ENCODE measurements at places on chromosomes 11 and 22.

DNA sequence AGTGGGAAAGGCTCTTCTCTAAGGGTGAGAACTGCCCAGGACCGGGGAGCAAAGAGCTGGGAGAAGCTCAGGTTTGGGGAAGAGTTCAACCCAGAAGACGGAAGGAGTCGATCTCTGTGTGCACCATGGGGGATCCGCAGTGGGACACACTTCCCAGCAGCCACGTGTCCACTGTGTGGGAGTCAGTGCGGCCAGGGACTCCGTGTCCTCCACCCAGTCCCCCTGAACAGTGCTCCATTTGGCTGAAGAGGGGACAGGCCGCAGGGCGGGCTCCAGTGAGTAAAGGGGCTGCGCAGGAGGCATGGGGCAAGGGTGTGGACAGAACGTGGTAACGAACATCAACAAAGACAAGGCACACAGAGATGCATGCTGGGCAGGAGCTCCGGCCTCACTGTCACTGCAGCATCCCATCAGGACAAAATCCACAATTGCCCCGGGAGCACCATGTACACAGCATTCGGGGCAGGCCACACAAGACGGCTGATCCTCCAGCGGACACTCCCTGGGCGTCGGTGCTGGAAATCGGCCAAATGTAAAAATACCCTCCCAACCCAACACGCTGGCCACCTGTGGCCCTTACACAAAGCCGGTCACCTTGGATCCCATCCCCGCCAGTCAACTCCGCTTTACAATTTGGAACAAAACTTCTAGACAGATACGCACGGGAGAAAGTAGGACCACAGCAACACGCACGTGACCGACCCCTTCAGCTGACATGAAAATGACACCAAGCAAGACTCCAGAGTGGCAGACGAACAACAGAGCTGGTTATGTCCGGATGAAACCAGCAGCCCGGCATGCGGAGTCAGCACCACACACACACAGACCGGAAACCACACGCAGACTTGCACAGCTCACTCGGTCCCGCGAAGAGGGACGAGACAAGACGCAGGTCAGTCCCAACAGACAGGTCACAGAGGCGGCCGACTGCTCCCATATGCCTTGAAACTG is 366.8 kb downstream of the SHANK2 start:
- no peak for DNase-seq

GRCh38 chr11:75341612-75342011 is 9.8 kb downstream of the ARRB1 start:
- DNase-seq: no peak

DNA sequence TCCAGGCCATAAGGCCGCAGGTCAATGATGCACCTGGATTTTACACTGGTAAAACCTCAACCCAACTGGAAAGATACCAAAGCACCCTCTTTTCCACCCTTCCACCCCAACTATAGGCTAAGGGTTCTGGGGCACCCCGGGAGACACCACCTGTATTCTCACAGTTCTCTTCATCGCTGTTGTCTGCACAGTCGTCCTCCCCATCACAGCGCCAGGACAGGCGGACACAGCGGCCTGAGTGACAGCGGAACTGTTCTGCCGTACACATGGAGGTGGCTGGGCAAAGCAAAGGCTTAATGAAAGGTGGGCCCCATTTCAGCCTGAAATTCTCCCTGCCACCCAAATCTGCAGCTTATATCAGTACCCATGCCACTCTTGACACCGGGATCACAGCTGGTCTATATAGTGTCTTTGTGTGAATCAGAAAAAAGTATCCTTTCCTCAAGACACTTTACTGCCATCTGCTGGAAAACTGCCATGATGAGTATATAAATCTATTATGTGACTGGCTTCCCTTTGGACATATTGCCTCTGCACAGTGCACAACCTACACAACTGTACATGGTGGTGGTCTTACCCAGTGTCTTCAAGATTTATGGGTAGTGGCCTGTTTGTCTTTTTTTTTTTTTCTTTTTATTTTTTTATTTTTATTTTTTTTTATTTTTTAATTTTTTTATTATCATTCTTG is 21.5 kb downstream of the LRP4 start:
- DNase-seq: peak; percentile 37

- DNase-seq: no peak
Observed at GRCh38 chr22:37267661-37268413, 14.5 kb upstream of the CYTH4 start.

DNA sequence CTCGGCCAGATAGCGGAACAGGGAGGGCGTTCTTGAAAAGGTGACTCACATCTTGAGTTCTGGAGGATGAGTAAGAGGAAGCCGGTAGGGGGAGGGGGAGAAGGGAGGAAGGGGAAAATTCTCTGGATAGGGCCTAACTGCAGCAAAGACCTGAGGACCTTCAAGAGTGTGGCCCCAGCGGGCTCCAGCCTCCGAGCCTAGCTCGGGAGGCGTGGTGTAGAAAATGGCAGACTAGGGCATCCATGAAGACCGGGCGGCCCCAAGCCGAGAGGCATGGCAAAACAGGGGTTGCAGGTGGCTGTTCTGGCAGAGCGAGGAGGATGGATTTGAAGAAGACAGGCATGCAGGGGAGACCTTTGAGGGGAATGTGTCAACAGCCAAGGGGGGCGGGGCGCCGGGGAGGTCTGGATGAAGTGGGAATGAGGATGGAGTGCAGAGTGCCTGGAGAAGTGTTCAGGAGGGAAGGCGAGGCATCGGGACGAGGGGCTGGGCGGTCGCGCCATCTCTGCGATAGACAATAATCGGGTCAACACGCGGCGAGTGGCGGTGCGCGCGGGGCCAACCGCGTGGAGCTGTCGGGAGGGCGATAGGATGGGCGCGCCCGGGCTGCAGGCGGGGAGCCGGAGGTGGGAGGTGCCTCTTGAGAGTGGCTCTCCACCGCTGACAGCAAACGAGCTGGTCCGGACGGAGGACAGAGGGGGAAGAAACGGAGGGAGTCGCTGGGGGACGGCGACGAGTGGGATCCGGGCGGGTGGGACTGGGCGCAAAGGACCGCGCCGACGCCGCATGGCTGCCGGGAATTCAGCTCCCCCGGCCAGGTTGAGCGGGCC is 40.0 kb upstream of the CREB3L1 start:
- DNase-seq: peak; percentile 83

DNA sequence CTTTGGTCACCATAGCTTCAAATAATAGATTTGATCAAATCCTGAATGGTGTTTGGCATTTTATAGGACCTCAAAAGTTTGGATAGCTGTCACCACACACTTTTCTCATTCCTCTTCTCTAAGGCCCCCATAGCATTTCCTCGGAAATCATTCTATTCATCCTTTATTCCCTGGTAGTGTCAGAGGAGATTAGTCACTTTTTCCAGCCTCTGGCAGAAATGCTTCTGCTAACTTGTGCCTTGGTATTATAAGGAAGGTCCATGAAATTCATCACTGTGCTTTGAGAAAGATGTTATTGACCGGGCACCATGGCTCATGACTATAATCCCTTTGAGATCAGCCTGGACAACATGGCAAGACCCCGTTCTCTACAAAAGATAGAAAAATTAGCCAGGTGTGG is 19.7 kb upstream of the NUP160 start:
- DNase-seq: no peak

GRCh38 chr11:71284525-71285092 is 32.2 kb upstream of the SHANK2 start:
- DNase-seq: no peak

- DNase-seq: no peak
Observed at GRCh38 chr11:113991170-113991569, 16.3 kb downstream of the HTR3A start.

- no peak for DNase-seq
Observed at GRCh38 chr11:134610116-134610910, 198.3 kb upstream of the B3GAT1 start.

GRCh38 chr22:27151407-27151806 is 494.0 kb downstream of the MIAT start:
- DNase-seq: no peak

GRCh38 chr22:33520904-33521780 is 399.1 kb downstream of the LARGE1 start:
- DNase-seq: no peak

GRCh38 chr22:28716686-28717085 is 24.9 kb downstream of the CHEK2 start:
- no peak for DNase-seq

DNA sequence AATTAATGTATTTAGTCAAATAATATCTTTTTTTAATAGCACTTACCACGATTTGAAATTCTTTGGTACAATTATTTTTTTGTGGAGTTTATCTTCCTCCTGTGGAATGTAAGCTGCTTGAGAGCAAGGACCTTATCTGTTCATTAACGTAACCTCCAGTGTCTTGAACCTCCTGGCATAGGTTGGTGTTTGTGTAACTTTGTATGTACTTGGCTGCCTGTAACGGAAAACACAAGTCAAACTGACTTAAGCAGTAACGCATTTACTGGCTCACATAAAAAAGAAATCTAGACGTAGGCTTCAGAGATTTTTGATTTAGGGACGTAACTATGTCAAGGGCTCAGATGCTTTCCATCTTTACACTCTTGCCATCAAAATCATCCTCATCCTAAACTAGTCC is 56.1 kb downstream of the ARHGEF12 start:
- no peak for DNase-seq
